ENCODE measurements at places on chromosomes 11 and 22. TPM values are rescaled to one million over a fixed set of nuclear protein-coding genes. Genes with fewer than 3 reads are reported as not detected.

The CNTN5 gene
- 0.96 TPM for total RNA-seq

DNA sequence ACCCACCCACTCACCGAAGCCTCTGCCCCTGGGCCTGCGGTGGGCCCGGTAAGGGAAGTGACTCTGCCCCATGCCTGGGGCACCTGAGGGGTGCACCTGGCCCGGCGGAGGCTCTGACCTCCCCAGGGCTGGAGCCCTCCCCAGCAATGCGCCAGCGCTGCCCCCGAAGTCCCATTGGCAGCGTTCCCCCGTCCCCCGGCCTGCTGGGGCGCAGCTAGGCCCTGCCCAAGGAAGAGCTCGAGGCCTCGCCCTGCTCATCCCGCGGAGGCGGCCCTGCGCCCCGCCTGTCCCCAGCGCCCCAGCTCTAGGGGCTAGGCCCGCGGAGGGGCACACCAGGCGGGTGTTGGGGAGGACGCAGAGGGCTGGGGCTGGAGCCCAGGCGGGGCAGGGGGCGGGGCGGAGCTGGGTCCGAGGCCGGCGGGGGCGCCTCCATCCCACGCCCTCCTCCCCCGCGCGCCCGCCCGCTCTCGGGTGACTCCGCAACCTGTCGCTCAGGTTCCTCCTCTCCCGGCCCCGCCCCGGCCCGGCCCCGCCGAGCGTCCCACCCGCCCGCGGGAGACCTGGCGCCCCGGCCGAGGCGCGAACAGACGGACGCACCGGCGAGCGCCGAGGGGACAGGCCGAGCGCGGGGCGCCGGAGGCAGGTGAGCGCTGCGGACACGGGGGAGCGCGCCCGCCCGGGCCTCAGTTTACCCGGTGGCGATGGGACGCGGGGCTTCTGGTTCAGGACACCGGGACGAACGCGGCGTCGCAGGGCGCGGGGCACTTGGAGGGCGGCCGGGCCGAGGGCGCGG, at the start of gene EPS8L2:
Gene EPS8L2, plus strand, starts transcription at position 586 of the 793 bp plus-strand sequence. CDS start 3,177 bp downstream, outside the sequence.
- no peak for DNase-seq

DNA sequence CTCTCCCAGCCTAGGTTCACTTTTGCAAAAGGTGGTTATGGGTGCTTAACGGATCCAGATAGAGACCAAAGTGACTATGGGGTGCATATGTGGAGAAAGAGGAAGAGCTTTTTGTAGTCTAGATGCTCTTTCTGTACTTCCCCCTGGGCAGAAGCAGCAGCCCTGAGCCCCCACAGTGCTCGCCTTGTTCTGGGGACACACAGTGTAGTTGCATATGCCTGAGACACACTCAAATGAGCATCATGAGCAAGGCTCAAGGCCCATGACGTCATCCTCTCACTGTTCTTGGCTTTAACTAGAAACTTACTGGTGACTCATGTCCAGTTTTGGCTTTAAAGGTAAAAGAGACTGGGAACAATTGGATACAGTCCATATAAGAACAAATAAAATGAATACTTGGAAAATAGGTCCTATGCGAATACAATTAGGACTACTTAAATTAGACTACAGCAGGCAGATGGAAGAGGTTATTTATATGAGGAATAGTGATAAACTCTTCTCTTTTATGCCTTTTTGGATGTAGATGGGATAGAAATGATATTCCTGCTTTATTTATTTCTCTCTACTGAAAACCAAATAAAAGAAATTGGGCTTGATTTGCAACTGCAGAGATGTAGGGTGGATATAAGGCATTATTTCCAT, 20.1 kb upstream of the PEX26 start:
- peak; percentile 86 for DNase-seq

DNA sequence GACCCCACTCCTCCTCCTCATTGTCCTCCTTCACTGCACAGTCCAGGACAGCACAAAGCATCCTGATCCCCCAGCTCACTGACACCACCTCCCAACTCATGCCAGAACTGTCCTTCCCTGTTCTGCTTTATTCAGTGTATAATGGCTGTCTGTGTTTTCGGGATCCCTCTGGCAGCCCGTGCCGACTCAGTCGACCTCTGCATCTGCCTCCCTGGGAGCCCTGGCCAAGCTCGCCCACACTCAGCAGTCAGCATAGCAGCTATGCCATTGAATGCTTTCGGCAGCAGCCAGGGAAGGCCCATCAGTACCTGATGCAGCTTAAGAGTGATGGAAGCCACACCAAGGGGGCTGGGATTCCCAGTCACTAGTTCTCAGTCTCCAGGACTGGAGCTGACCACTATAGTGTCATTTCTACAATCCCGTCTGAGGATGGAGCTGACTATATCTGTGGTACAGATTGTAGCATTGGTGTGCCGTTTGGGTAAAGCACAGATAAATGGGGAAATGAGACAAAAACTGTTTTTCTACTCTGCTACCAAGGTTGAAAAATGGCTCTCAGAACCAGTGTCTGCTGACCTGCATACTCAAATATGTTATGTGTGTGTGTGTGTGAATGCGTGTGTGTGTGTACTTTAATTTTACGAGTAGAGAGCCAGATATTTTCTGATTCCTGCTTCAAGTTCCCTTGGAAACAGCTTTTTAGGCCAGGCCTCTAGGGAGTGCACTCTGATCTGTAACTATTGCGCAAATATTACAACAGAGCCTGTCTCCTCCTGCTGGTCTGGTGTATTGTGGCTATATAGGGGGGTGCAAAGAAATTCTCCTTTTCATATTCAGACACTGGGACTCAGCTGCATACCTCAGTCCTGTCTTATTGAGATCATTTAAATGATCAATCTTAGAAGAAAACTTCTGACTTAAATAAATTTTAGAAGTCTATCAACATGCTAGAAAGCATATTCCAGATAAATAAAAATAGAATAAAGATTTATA, 78.8 kb upstream of the TOP3B start:
- DNase-seq, result no peak

The PTPRCAP gene
- not detected for total RNA-seq

- DNase-seq, result peak; percentile 12
Observed at GRCh38 chr11:15969701-15970329, 386.5 kb downstream of the SOX6 start.

DNA sequence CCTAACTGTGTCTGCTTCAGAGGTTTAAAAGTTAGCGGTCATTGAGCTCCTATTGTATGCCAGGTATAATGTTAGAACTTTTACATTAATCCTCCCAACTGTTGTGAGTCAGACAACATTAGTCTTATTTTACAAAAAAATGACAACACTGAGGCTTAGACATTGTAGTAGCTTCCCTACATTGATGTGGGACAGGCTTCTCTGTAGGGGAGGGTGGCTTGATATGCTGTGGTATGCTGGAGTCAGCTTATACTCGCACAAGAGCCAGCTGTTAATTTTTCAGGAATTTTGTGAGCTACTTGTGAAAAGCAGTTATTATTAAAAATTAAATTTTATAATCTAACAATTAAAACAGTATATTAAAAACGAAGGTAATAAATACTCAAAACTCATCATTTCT, 64.8 kb upstream of the NAV2 start:
- no peak for DNase-seq

DNA sequence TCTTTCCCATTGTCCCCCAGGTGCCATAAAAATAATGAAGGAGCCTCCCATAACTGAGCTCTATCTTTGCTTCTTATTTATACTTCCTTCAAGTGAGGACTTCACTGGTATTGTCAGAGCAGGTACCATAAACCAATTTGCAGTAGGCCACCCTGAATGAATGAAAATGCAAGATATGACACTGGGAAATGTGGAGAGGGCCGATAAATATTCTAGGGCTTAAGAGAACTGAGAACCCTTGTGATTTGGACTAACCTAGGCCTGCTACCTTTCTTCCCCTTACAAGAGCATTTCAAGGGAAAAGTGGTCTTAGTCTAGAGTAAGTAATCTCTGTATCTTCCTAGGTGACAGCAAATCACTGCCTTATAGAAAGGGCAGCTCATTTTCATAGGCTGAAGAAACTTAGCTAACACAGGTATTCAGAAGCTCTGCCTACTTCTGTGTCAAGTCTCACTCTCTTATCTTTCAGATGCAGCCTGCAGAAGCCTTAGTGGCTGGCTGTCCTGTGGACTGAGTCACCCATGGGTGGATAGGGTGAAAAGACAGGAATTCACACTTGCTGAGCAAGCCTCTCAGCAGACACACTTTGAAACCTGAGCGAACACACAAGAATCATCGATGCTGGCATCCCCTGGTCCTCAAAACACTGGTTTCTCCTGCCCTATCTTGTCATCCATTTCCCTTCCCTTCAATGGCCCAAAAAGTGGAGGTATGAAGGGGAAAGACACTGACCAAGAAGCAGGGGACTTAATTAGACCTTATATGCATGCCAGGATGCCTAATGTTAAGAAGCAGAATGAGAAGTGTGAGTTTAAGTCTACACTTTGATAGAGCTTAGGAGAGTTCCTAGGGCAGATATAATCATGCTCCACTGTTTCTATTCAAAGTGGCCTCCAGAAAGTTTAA, 15.2 kb downstream of the NRIP3 start:
- DNase-seq, result no peak

The DEPDC7 gene
- total RNA-seq, result 4.8 TPM

The HMGXB4 gene
- 19.8 TPM for total RNA-seq

The B4GAT1 gene
- 26.6 TPM for total RNA-seq

- no peak for DNase-seq
Observed at GRCh38 chr11:104564921-104565582, 333.2 kb downstream of the CASP12 start.

- no peak for DNase-seq
Observed at GRCh38 chr11:45568049-45568448, 97.4 kb downstream of the CHST1 start.

- no peak for DNase-seq
Observed at GRCh38 chr11:55367674-55368073, at the start of gene OR4A15. OR4A15 (plus strand) TSS chr11:55367974; CDS start chr11:55367974, 0 bp downstream.

The GVQW3 gene
- 0.54 TPM for total RNA-seq

DNA sequence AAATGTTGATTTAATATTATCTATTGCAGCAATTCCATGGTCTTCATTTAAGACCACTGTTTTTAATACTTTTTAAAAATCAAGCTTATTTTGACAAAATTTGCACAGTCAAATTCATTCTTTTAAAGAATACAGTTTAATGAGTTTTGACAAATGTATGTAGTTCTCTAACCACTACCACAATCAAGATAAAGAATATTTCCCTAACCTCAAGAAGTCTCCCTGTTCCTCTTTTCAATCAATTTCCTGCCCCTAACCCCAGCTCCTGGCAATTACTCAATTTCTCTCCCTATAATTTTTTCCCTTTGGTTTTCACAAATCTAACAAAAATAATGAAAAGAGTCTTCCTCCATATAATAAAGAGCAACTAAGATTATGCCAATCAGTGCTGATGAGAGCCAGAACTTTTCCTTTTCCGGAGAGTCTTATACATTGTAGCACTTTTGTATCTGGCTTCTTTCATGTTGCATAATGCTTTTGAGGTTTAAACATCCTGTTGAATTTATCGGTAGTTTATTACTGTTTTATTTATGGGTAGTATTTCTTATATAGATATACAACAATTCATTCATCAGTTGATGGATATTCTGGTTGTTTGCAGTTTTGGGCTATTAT, 231.7 kb downstream of the AASDHPPT start:
- no peak for DNase-seq

GRCh38 chr11:83694191-83694910, 408.2 kb upstream of the CCDC90B start:
- DNase-seq, result no peak

GRCh38 chr11:34583818-34584217, 37.1 kb upstream of the EHF start:
- no peak for DNase-seq

The CTNND1 gene
- 25.9 TPM for total RNA-seq

- no peak for DNase-seq
Observed at GRCh38 chr11:59574467-59574866, 41.1 kb downstream of the OSBP start.

The SCUBE2 gene
- total RNA-seq, result not detected

The C22orf23 gene
- 0.36 TPM for total RNA-seq

DNA sequence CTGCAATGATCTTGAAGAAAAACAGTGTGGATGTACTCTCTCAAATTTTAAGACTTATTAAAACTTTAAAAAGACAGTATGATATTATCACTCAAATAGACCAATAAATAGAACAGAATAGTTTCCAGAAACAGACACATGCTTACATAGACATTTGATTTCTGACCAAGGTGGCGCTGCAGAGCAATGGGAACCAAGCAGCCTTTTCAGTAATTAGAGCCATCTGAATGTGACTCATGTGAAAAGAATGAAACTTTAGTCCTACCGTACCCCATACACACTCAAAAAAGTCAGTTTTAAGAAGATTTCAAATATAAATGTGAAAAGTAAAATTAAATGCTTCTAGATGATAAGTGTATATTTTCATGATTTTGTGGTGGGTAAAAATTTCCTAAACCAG, 74.2 kb upstream of the MS4A8 start:
- DNase-seq, result peak; percentile 41

The SORL1 gene
- total RNA-seq, result 0.59 TPM
